ENCODE measurements at places on chromosomes 1 and 21.

GRCh38 chr1:70436622-70437251, 25.7 kb downstream of the CTH start:
- DNase-seq, result peak; percentile 28

DNA sequence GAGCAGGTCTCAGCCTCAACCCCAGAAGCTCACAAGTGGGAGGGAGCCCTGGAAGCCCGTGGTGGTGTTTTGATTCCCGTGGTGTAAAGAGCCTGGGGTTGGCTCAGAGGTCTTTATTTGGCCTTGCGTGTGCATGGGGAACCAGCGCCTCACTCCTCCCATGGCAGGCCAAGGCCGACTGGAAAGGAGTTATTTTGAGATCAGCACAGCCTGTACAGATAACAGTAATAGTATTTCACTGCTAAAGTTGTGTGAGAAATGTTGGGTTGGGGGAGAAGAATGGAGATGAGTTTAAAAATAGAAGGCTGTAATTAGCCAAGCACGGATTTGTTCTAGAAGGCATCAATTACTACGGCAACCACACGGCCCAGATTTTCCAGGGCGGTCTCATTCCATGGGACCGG, 186.5 kb downstream of the DYRK1A start:
- no peak for DNase-seq

GRCh38 chr1:192697771-192698170, 61.8 kb downstream of the RGS13 start:
- DNase-seq, result no peak

DNA sequence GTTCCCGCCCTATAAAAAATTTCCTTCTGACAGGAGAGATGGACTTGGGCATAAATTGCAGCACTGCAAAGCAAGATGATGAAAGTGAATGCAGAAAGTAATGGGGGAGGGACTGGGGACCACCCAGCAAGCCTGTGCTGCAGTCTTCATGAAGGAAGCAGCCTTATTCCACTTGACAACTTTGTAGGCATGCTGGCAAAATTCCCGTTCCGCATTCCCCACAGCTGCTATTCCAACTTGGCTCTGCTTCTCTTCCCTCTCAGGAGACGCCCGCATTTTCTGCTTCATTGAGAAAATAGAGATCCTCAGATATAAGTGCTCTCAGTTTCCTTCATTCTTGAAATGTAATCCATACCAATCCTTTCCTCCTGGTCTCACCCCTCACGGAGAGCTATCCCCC, 2.4 kb downstream of the HMGB4 start:
- DNase-seq, result peak; percentile 96
